Caudate nucleus (tissue), 63 donors: ENCODE measurements at places on chromosomes 1 and 21.

GRCh38 chr1:119647228-119647733 lies 785 bp downstream of the ZNF697 start:
- DNase-seq, result no peak

- DNase-seq, result no peak
These were observed 29.5 kb downstream of the WDR4 start for GRCh38 chr21:42849759-42850412.

DNA sequence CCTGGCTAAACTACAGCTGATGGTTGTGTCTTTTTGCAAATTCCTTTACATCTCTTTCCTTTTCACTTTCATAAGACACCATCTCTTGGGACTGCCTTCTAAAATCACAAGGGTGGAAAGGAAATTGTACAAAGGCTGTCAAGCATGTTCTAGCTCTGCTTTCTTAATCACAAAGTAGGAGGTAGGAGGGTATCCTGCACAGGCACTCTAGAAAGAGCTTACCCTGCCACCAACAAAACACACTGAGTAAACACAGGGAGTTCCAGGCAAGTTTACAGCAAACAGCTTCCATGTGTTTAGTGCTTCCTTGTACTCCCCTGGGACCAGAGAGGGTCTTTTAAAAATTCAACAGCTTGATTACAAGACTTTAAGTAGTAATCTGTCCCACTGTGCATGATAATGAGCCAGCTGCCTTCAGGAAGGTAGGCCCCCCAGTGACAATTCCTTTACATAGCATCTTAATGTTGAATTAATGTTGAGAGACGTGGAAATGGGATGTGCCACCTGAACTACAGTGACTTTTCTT lies 2.4 kb downstream of the PLPP3 start:
- no peak for DNase-seq

DNA sequence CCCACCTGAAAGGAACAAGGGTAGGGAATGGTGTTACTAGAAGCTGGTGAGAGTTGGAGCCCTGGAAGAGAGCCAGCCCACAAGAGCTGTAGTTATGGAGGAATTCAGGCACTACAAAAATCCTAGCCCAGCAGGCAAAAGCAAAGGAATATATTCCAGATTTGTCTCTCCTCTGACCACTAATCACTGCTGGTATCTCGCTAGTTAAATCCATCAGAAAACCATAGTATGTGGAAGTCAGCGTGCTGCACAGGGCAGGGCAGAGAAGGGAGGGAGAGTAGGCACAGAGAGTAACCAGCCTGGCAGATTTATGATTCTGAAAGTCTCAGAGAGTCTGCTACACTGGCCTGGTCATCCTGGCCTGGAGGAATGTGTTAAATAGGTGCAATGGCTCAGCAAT lies 88.6 kb downstream of the SELENOF start:
- DNase-seq, result no peak

GRCh38 chr21:23455676-23456075 lies 2151.6 kb downstream of the MRPL39 start:
- no peak for DNase-seq

GRCh38 chr1:205422993-205423642 lies 1.3 kb upstream of the LEMD1 start:
- DNase-seq, result no peak
